ENCODE measurements at places on chromosomes 5 and 9.

- no peak for DNase-seq
Observed at GRCh38 chr9:124373851-124374250, 41.4 kb downstream of the PSMB7 start.

- DNase-seq: no peak
Observed at GRCh38 chr5:153827397-153827796, 211.3 kb downstream of the FAM114A2 start.

DNA sequence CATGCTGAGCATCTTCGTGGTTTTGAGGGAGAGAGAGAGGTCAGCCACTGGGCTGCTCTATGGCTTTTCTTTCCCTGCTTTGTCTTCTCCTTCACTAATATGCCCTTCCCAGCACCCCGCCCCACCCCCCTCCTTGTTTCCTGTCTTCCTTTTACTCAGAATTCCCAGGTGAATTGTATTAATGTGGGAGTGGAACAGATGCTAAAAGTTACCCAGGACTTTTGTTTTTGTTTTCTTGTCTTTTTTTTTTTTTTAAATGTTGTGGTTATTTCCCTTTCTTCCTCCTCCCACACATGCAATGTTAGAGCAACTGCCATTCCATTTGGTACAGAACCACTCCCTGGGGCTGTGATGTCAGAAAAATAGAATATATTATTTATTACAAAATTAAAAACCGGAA is 442.7 kb upstream of the CD180 start:
- no peak for DNase-seq

DNA sequence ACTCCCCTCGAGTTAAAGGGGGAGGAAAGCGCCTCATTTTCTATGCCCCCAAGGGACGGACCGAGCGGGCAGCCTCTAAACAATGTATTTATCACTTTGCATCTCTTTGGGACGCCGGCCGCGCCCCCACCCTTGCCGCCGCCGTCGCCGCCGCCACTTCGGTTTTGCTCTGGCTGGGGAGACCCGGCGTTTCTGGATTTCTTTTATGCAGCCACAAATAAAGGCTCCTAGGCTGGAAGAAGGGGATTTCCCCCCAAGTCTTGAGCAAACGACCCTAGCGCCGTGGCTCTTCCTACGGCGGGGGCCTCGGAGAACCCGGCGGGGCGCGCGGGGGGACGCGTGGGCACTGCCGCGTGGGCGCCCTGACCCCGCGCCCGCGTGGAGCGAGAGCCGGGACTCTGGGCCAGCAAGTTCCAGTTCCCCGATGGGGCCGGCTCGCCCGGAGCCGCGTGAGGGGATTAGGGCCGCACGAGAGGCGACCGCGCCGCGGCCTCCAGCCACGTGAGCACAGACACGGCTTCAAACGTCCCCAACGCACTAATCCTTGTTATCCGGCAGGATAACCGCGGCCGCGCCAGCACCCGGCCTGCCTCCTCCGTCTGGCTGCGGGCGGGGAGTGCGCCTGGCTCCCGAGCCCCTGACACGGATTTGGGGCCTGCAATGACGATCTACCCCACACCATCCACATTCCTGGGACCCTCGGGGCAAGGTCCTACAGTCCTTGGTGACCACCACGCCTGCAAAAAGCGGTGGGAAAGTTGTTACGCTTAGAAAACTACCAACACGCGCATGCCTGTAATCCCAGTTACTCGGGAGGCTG is 7.9 kb upstream of the NEUROG1 start:
- DNase-seq: no peak

DNA sequence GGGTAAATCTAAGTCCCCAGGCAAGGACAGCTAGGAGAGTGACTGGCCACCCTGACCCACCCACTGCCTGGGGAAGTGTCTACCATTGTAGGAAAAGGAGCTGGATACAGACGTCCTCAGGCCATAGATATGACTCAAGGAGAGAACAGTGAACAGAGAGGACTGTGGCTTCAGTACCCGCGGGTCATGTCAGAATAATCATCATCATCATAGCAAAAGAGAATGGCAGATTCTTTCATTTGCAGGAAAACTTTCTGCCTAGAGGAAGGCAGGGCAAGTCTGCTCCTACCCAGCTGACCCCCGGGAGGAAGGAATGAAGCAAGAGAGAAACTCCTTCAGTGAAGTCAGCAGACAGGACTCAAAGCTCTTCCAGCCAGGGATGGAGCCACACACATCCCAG is 52.2 kb upstream of the UBTD2 start:
- no peak for DNase-seq

DNA sequence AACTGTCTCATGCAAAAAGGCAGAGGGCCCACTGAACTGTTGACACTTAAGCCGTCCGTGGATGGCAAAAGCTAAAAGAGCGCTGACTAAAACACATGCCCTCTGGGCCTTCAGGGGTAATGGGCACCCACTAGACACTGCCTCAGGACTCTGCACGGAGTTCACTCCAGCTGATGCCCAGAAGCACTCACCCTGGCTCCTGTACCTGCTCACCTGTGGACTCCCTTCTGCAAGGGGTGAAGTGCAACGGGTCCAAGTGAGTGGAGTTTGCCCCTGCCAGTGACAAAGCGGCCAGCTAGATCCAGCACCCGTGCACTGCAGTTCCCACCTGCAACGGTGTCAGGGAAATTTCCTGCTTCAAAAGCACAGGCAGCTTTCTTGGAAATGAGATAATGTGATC is 50.2 kb downstream of the SLC1A1 start:
- no peak for DNase-seq

- no peak for DNase-seq
Observed at GRCh38 chr5:145678255-145678654, 156.9 kb downstream of the PRELID2 start.

GRCh38 chr5:103667068-103667467 is 104.5 kb upstream of the NUDT12 start:
- DNase-seq: no peak

DNA sequence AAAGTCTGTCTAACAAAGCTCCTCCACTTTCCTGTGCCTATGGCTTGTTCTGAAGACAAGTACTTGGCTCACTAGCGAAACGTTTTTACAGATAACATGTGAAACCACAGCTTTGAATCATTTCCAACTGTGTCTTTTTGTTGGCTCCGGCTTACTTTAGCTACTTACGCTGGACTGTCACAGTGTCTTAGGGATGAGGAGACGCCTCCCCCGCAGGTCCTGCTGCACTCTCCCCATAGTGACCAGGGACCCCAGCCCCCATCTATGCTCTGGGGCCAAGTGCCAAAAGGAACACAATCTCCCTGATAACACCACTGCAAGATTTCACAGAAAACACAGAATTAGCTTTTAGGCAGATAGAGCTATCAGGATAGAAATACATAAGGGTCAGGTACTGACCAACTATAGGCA is 219.1 kb downstream of the ADAMTS6 start:
- DNase-seq: no peak

DNA sequence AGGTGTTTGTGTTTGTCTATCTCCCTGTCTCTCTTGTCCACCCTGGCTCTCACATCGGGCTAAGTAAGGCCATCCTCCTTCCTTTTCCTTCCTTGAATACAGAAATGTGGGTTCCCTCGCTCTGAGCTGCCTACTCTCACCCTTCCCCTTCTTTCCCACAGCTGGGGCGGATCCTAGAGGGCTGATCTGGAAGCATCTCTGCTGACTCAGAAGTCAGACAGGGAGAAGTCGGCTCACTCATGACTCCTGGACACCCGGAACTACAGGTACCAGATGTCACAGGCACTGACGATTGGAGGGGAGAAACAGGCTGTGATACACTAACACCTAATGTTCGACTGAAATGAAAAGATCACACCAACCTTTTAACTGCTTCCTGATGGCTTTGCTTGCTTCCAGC is 41.3 kb downstream of the PTPN3 start:
- no peak for DNase-seq

DNA sequence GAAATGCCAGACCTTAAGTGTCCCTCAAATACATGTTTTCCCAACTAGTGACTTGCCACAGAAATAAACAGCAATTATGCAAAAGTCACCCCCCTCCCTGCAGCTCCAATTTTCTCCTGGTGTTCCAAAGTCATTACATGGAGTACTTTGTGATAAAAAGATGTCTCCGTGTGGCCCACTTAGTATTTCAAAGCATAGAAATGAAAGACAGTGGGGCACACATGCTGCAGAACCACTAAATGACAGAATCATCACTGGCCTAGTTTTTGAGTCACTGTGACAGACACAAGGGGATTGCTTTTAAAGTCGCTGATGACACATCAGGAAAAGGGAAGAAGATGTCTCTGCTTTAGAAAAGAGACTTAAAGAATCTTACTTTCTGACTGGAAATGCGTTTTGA is 323.4 kb downstream of the PSAT1 start:
- no peak for DNase-seq

DNA sequence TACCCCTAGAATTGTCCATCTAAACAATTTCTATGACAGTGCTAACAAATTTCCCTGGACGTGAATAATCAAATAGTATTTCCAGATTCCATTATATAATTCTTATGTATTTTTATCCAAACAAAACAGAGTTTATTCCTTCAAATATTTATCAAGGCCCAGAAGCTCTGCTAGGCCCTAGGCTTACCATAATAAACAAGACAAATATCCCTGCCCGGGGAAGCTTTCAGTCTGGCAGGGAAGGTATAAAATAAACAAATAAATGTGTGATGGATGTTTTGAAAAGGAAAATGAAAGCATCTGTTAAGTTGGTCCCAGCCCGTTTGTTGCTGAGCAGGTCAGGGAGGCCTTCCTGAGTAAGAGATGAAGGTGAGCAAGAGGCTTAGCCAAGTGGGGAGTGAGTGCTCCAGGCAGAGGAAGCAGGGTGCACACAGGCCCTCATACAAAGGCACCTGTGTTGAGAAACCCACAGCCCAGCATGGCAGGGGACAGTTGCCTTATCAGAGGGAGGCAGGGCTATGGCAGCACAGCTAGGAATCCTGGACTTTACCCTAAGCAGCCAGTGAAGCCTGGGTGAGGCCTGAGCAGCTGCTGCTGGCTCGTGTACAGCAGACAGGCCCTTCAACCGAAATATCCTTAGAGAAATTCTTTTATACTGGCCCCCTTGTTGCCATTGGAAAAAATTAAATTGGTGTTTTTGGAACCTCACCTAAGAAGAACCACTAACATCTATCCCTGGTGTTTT is 7.7 kb upstream of the SLC35D2 start:
- no peak for DNase-seq

GRCh38 chr9:123471843-123472570 is 116.0 kb downstream of the CRB2 start:
- no peak for DNase-seq

GRCh38 chr9:87570000-87570908 is 72.6 kb downstream of the DAPK1 start:
- DNase-seq: no peak

- no peak for DNase-seq
Observed at GRCh38 chr9:78314550-78314949, 17.6 kb downstream of the PSAT1 start.

GRCh38 chr5:20514145-20514544 is 526.1 kb upstream of the CDH18 start:
- no peak for DNase-seq

GRCh38 chr5:145028626-145029025 is 806.5 kb downstream of the PRELID2 start:
- DNase-seq: no peak

Data from PC-9 (cell line).